ENCODE measurements at places on chromosomes 5 and 9.

- no peak for DNase-seq
Observed at GRCh38 chr5:90173299-90174030, 236.1 kb downstream of the CETN3 start.

DNA sequence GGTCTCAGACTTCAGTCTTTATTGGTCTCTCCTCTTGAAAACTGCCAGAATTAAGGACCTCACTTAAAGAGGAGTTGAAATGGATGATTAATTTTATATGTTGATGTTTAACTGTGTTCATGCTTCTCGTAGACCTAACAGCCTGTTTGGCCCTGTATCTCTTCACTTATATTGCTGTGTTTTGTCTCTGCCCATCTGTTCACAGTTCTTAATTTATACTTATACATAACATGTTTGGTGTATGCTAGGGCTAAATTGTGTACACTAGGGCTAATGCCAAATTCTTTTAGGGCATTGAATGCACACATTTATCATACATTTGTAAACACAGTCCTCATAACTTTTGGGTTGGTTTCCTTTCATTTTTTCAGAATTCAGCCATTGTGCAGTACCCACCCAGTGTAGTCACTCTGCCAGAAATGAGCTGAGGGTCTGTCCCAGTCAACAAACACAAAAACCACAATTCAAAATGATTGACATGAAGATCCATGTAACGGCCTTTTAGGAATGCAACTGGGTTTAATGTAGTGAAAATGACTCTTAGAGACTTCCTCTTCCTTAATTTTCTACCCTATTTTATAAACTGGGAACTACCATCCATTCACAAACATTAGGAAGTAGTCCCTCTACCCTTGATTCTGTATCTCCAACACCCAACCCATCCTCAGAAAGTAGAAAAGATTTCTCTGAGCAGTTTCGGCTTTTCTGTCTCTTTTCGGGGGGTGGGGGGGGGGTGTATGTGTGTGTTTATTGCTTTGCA lies 668.8 kb upstream of the KLF4 start:
- DNase-seq = no peak

DNA sequence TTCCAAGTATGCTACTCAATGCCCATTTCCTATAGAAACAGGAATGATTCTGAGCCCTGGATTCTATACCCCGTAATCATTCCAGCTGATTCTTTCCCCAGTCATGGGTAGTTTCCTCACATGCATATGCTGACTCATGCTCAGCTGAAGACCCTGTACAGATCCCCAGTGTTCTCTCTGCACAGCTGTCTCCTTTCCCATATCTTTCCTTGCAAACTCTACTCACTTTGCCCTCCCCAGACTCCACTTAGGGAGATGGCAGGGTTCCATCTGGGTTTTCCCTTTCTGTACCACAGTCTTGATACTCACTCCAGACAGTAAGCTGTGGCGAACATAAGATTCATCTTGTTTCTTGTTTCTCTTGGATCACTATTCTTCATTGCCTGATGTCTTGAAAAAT lies 357.6 kb downstream of the RAB3C start:
- peak; percentile 92 for DNase-seq

DNA sequence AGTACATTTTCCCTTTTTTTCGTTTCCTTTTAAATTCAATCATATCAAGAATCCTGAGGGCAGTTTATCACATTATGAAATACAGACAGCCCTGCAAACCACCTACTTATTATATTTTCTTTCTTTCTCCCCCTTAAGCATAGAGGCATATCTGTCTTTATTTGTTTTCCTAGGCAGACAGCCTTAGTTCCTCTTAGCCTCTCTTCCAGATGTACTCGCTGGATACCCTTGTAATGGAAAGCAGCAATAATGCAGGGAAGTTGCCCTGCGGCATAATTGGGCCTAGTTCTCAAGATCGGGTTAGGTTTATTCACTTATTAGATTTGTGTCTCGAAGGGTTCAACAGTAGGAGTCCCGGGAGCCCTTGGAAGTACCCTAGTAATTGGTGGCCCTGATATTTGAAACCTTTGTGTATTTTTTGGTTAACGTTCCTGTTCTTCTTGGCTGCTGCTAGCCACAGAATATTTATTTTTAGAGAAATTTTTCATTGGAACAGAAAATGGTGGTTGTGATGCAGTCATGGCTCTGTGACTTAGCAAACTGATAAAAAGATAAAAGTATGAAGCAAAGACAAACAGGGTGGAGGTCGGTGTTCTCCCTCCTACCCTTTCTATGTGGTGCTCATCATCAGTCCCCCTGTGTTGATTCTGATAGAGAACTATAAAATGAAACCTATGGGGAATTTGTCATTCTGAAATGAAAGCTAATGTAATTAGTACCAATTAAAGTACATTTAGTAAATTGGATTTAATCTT lies 6.4 kb downstream of the TLE4 start:
- DNase-seq = no peak

- peak; percentile 8 for DNase-seq
Observed at GRCh38 chr9:92170848-92171247, 55.6 kb upstream of the SPTLC1 start.

DNA sequence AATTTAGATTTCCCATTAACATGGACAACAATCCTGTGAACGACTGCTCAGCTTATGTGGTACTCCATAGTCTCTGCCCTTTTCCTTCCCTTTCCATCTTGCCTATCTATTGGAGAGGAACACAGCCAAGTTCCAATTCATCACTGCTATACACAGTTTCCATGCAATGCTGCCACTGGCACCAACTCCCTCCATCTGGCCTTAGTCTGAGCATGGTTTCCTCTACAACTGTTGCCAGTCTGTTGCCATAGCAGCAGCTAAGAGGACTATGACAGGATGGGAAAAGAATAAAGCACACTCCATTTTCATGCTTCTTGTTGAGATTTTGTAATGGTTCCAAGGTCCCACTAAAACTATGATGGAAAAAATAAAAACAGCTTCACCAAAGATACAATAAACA lies 189.0 kb downstream of the HCN1 start:
- no peak for DNase-seq

DNA sequence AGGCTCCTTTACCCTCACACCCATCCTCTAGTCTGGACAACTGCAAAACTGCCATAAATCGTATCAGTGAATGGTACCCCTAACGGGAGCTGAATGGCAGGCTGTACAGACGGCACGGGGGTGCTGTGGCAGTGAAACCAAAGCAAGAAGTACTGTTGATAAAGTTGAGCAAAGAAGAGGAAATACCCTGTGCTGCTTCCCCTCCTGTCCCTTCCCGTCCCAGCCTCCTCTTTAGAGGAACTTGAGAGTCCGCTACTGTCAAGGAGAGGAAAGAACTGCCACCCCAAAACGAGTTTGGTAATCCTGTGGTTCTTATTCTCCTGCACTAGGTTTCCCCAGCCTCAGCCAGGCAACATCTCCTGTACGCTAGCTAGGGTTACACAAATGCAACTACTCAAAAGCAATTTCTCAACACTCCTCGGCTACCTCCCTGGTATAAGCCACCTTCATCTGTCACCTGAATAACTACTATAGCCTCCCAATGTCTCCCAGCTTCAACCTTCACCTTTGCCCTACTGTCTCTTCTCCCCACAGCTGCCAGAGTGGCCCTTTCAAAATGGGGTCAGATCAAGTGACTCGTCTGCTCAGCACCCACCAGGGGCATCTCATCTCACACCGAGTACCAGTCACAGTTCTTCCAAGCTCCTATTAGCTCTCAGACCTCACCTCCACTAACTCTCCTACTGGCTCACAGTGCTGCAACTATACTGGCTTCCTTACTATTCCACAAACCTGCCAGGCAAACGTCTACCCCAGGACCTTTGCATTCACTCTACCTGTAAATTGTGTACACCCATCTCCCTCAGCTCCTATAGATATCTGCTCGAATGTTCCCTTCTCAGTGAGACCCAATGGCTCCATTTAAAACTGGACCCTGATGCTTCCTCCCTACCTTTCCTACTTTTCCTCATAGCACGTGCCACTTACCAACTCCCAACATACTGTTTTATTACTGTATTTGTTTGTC lies 4.1 kb downstream of the GLRX start:
- DNase-seq = no peak

GRCh38 chr5:92775711-92776615 lies 805.1 kb downstream of the NR2F1-AS1 start:
- DNase-seq = no peak

DNA sequence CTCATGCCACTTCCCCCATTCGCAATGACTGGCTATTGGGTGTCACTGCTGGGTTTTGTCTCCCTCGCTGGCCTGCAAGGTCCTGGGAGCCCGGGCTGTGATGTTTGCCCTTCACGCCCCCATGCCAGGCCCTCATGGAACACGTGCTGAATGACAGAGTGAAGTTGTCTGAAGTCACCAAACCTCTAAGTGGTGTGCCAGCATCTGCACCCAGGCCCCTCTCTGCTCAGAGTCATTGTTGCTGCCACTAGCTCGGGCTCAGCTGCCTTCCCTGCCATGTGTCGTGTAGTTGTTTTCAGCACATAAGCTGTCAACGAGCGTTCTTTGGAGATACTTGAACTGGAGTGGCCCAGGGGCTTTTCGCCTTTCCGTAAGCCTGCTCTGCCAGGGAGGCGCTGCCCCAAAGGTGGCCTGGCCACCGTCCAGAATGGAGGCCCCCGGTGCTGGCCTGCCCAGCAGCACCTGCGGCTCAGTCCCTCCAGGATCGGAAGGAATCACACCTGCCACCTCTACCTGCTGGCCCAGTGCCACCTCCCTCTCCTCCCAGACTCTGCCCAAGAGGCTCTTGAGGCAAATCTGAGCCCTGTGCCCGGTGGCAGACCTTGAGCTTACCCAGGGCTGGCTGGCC lies 250.1 kb downstream of the PBX3 start:
- no peak for DNase-seq

DNA sequence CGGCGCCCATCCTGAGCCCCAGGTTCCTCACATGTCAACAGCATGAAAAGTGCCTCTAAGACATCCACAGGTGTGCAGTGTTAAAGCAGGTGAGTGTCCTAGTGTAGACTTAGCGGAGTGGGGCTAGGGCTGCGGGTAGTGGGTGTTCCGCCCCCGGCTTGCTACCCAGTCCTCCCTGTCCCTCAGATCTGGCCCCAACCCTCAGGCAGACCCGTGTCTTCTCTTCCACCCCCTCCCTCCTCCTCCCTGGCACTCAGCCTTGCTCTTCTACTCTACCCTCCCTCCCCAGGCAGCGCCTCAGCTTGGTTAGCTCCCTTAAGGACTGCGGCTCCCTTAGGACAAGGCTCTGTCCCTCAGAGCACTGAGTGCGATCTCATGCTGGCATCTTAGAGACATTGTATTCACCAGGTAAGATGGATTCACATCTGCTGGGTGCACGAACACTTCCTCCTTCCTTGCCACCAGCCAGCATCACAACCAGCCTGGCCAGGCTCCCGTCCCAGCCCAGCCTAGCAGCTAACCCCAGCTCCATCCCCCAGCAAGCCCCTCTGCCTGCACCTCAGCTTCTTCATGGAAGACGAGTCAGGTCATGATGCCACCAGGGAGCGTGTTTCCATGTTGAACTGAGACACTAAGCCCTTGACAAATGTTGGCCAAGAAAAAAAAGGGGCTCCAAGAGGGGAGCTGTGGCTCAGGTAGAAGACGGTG lies 46.8 kb downstream of the NSUN2 start:
- DNase-seq = no peak

DNA sequence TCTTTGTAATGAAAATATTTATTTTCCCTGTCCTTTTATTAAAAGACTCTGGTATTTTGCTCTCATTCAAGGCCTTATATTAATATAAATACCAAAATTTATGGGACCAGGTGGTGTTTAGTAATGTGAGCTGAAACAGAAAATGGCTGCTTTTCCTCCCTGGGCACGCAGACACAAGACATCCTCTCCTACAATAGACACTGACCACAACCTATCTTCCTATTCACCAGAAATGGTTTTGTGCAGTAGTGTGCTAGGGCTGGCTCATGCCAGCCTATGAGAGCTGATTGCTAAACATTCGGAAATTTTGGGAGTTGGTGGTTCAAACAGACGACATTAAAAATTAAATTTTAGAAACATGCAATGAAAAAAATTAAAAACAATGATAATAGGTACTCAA lies 338.2 kb downstream of the BNC2 start:
- DNase-seq = no peak

- DNase-seq = no peak
Observed at GRCh38 chr5:148391422-148391821, 7.7 kb downstream of the FBXO38 start.

DNA sequence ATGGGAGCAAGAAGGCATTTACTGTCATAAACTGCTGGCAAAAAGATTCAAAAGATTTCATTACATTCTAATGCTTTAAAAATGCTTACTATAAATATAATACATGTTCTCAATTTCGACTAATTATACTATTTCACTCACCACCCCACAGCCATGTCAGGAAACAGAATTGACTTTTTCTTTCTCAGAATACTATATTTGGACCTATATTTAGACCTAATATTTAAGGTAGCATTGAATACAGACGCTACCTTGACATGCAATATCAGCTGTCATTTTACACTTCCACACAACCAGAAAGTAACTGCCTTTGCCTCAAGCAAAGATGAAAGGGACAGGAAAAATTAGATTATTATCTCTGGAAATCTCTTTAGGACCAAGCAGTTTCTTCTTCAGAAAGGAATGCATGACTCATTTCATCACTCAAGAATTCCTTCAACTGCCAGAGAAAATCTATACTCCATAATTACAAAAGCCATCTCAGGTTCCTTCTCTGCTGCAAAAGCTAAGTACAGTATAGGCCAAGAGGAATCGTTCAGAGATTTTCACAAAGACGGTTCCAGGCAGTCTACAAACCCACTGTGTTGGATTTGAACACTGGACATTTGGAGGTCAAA lies 11.8 kb upstream of the UBE2QL1 start:
- DNase-seq = no peak

GRCh38 chr9:38114905-38115304 lies 45.9 kb upstream of the SHB start:
- no peak for DNase-seq

DNA sequence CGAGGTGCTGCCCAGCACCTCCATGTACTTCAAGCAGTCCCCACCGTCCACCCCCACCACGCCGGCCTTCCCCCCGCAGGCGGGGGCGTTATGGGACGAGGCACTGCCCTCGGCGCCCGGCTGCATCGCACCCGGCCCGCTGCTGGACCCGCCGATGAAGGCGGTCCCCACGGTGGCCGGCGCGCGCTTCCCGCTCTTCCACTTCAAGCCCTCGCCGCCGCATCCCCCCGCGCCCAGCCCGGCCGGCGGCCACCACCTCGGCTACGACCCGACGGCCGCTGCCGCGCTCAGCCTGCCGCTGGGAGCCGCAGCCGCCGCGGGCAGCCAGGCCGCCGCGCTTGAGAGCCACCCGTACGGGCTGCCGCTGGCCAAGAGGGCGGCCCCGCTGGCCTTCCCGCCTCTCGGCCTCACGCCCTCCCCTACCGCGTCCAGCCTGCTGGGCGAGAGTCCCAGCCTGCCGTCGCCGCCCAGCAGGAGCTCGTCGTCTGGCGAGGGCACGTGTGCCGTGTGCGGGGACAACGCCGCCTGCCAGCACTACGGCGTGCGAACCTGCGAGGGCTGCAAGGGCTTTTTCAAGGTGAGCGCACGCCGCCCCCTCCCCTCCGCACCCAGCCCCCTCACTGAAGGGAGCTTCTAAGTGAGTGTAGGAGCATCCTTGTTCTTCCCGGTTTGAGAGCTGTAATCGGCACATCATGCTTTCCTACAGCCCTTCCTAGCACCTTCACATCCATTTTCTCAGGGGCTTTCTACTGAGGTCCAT lies 6.9 kb downstream of the NR4A3 start:
- DNase-seq = no peak

GRCh38 chr9:28051559-28052503 lies 478.6 kb upstream of the C9orf72 start:
- no peak for DNase-seq

- DNase-seq = no peak
Observed at GRCh38 chr9:116182876-116183275, 29.3 kb downstream of the PAPPA start.

GRCh38 chr5:1998348-1998669 lies 115.6 kb upstream of the IRX4 start:
- no peak for DNase-seq
